Umbilical cord (tissue), 2 donors: ENCODE measurements at places on chromosomes 2 and 18. TPM values are rescaled to one million over a fixed set of nuclear protein-coding genes. Genes with fewer than 3 reads are reported as not detected.
A peak's percentile ranks its signal among the peaks of the same experiment; 100 is the strongest.

DNA sequence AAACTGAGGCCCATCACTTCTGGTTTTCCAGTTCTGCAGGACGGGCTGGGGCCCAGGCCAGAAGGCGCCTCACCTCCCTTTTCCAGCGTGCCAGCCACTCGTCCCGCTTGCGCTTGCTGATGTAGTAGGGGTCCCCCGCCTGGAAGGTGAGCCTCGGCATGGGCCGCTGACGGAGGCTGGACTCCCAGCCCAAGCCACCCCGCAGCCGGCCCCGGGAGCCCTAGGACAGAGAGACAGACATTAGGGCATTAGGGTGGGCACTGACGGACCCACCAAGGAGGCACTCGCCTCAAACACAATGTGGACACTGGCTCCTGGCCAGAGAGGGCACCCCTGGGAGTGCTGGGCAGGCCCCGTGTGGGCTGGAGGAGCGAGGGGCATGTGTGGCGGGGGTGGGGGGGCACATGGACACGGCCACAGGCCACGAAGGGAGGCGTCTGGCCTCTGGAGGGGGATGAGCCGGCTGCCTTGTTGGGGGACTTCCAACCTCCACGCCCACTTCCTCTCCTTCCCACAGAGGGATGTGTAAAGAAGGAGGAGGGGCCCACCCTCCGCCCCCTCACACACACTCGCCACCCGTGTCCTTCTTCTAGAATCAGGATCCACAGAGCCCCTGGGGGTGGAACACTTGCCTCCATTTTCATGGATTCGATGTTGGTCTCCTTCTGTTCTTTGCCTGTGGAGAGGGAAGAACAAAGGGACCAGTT lies 66.7 kb downstream of the DNMT3A start:
- DNase-seq, result peak; percentile 21

- no peak for DNase-seq
These were observed 39.6 kb downstream of the DOCK10 start for GRCh38 chr2:225002656-225003045.

SERPINB13 gene
- total RNA-seq, result 8.7 TPM

ITGA6 gene
- total RNA-seq, result 107 TPM

SPR gene
- 19.5 TPM for total RNA-seq

GRCh38 chr2:49240608-49241007 lies 86.3 kb upstream of the FSHR start:
- no peak for DNase-seq
